ENCODE measurements at places on chromosomes 11 and 22.

GRCh38 chr22:34567367-34567766 lies 498.6 kb upstream of the ISX start:
- DNase-seq: no peak

- DNase-seq: no peak
Measured at GRCh38 chr11:47791774-47792430, 24.8 kb upstream of the FNBP4 start.

DNA sequence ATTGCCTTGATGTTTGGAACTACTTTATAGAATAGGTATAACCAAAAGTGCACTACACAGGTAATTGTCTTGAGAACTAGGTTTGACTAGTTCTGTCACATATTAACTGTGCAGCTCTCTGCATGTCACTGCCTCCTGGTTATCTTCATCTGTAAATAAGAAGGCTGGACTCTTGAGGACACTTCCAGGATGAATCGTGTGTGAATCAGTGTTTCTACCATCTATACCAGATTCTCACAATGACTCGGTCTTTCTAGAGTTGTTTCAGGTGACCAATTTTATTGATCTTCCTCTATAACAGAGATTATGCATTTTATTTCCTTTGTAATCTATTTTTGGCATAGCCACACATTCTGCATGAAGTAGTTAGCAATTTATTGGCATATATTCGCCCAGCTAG lies 1181.0 kb upstream of the TENM4 start:
- DNase-seq: no peak

DNA sequence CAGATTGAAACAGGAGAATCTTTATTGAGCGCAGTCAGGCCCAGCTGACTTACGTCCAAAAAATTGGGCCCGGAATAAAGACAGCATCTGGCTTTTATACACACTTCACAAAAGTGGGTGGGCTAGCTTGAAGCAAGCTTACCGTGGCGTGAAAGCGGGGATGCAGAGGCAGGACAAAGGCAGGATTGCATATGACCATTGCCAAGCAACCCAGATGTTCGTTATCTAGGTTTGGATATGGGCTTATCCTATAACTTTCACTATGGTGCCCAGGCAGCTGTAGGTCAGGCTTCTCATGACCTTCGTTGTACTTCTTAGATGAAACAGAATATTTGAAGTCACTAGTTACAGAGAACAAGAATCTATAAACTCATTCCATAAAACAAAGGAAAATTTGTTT lies 1575.6 kb upstream of the RAG2 start:
- no peak for DNase-seq

DNA sequence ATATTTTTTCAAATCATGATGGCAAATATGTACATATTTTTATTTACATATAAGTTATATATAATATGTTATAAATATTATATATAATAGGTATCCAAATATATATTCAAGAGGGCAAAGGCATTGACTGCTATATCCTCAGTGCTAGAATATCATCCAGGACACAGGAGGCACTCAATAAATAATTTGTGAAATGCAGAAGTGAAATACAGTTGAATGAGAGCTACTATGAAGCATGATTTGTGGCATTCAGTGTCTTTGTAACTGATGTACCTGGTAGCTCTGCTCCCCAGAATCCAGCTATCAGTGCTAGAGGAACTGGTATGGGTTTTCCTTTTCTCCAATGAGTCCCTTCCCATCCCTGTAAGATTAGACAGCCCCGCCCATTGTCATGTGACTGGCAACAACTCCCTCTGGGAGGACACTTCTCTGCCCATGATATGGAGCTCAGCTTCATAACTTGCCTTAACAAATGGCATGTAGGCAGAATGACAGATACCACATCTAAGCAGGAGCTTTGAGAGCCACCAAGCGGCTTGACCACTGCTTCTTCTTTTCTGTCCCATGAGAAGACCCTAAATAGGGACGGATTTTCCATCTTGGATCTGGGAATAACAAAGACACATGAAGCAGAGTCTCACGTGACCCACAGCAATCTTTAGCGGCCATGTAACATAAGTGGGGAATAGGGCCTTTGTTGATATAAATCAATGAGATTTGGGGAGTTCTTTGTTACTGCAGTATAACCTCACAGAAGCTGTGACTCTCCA lies 10.2 kb upstream of the CD82 start:
- no peak for DNase-seq

- no peak for DNase-seq
Measured at GRCh38 chr11:111559800-111560464, 19.4 kb downstream of the LAYN start.

DNA sequence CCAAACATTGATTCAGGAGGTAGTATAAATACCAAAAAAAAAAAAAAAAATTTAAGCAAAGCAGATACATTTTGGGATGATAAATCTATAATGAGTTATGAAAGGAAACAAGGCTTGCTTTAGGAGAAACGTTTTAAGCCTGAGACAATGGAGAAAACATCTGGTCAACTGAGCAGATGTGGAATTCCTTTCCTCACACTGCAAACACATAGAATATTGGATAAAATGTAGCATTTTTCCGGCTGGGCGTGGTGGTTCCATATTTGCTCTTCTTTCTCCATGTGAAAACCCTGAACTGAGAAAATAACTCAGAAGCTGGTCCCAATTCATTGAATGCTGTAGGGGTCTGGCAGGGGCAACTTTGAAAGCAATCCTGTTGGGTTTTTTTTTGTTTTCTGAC lies 33.9 kb downstream of the ENDOD1 start:
- DNase-seq: no peak

GRCh38 chr11:120500414-120501071 lies 11.0 kb upstream of the GRIK4 start:
- no peak for DNase-seq

GRCh38 chr11:129013737-129014475 lies 71.2 kb upstream of the TP53AIP1 start:
- no peak for DNase-seq

- no peak for DNase-seq
Measured at GRCh38 chr11:134667175-134667500, 255.1 kb upstream of the B3GAT1 start.

GRCh38 chr11:93984936-93985335 lies 36.2 kb upstream of the HEPHL1 start:
- DNase-seq: no peak

DNA sequence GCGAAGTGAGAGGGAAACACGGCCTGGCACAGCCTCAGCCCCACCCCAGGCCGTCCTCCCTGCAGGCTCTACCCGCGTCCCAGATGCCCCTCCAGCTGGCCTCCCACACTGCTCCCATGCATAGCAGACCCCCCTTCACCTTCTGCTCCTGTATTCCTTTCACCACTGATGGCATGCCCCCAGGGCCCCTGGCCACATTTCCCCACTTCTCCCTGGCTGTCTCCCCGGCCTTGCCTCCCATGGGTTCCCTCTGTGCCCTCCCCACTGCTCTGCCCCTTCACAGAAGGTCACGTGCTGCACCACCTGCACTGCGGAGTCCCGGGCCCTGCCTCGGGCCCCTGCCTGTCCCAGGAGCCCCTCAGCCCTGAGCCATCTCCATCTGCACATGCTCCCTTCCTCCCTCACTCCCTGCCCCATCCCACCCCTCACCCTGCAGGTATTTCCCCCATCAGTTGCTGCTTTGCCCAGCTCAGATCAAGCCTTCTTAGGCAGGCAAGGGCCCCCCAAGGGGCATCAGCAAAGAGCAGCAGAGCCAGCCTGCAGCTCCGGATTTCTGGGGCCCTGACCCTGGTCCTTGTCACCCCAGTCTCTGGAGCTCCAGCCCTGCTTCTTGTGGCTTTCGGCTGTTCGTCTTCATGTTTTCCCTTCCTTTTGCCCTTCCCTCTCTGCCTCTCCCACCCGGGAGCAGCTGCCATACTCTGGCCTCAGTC lies 46.4 kb downstream of the GAB4 start:
- no peak for DNase-seq

- no peak for DNase-seq
Measured at GRCh38 chr11:38423042-38423441, 1825.0 kb upstream of the RAG2 start.

DNA sequence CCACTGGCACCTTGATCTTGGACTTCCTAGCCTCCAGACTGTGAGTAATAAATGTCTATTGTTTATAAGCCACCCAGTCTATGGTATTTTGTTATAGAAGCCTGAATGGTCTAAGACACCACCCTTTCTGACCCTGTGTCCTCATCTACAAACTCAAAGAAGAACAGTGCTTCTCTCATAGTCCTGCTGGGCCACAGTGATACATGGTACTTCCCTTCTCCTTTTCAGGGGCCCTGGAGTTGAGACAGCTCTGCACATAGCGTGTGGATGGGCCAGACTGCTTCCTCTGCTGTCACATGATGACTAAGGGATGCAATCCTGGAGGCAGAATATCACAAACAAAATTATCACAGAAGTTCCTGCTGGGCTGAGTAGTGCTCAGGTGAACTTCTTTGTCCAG lies 5.0 kb downstream of the KCNJ11 start:
- no peak for DNase-seq

GRCh38 chr11:69003866-69004367 lies 9.1 kb downstream of the MRGPRF start:
- DNase-seq: no peak

DNA sequence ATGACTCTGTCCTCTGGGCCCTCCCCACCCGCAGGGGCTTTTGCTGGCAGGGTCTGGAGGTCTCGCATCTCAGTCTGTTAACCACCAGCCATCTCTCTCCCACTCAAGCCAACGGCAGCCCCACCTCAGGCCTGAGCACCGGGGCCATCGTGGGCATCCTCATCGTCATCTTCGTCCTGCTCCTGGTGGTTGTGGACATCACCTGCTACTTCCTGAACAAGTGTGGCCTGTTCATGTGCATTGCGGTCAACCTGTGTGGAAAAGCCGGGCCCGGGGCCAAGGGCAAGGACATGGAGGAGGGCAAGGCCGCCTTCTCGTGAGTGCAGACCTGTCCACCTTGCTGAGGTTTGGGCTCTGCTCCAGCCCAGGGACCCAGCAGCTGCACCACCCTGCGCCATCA lies 44.3 kb upstream of the TTC12 start:
- DNase-seq: no peak
